ENCODE measurements at places on chromosomes 3 and 15.

GRCh38 chr3:51977446-51978142 is 2.7 kb downstream of the ABHD14A start:
- no peak for DNase-seq

GRCh38 chr3:133112666-133113065 is 74.5 kb downstream of the TMEM108 start:
- no peak for DNase-seq

- no peak for DNase-seq
These were observed 180.8 kb downstream of the KCNAB1 start for GRCh38 chr3:156300929-156301840.

DNA sequence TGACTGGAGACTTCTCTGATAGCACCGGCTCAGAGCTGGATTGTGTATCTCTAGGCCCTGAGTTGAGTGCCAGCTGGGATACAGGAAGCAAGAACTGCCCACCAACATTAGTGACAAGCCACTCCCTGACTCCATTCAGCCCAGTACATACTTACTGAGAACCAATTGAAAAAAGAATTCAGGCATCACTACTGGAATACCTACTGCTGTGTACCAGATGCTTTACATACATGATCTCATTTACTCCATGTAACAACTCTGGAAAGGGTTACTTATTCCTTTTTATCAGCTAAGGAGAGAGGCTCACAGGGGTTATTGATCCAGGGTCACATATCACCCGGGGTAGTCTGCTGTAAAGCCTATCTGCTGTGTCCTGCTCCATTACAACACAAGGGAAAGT is 1.3 kb upstream of the SYN2 start:
- no peak for DNase-seq

DNA sequence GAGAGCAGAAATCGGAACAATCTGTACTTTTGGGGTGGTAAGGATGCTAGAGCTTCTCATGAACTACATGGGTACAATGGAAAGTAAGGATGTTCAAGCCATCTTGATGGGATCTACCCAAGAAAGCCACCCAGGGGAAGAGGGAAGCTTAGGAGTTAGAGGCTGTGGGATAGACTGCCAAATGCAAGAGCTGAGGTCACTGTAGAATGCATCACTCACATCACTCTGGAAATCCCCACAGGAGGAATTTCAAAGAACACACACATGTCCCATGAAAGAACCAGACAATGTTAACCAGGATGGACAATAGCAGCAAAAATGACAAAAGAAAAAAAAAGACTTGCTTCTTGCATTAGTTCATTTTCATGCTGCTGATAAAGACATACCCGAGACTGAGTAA is 32.8 kb upstream of the UBE2E2 start:
- no peak for DNase-seq

DNA sequence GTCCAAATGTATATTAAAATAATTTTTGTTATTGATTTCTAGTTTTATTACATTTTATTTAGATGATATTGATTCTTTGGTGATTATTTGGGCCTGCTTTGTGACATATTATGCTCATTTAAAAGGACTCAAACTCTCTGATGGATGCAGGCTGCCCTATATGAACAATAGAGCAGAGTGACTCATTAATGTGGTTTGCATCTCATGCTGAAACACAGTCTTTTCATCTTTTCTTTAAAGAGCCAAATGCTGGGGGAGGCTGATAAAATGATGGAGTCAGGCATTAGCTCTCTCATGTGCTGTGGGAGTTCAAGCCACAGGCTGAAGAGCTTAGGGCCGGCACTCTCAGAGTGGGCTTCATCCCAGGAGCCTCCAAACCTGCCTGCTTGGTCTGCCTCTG is 7.2 kb downstream of the PLA1A start:
- DNase-seq, result no peak

GRCh38 chr3:51967384-51968169 is at the start of gene PCBP4:
PCBP4 (minus strand) TSS chr3:51967454; CDS start chr3:51961240, 6,214 bp downstream.
- no peak for DNase-seq

- no peak for DNase-seq
These were observed 199.4 kb upstream of the PPP2R3A start for GRCh38 chr3:135766115-135766514.

GRCh38 chr3:157602424-157602823 is 99.2 kb upstream of the VEPH1 start:
- no peak for DNase-seq

DNA sequence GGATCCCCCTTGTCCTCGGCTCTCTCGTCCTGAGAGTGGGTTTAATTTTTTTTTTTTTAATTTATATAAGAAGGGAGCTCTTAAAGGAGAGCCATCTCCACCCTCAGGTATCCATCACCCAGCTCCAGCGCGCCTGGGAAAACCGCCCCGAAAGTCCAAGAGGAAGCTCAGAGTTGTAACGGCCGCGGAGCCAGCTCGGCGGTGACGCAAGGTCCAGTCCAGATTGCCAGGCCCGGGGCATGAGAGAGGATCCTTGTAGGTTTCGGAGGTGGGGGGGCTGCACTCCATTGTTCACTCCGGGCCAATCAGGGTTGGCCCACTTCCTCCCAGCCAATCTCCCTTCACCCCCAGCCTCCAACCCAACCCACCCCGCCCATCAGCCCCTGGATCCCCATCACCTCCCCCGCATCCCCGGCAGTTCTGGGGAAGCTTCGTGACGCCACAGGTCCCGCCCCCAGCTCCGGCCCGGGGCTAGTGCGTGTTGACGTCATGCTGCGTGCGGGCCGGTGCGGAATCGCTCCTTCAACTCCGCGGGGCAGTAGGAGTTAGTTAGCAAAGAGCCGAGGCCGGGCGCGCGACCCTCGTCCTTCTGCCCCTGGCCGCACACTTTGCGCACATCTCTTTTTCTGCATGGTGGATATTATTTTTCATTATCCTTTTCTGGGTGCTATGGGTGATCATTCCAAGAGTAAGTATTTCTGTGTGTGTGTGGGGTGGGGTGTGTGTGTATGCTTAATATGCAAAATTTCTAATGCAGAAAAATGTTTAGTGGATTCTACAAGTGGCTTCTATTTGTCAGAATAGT is at the start of gene ISL2:
ISL2 (plus strand) TSS at position 520 of the 805 bp plus-strand sequence; CDS start at position 631, 111 bp downstream.
- DNase-seq, result no peak

GRCh38 chr3:160368804-160369203 is 30.2 kb downstream of the IFT80 start:
- DNase-seq, result no peak

- DNase-seq, result no peak
These were observed 181.7 kb upstream of the ANKRD28 start for GRCh38 chr3:15979495-15979894.

DNA sequence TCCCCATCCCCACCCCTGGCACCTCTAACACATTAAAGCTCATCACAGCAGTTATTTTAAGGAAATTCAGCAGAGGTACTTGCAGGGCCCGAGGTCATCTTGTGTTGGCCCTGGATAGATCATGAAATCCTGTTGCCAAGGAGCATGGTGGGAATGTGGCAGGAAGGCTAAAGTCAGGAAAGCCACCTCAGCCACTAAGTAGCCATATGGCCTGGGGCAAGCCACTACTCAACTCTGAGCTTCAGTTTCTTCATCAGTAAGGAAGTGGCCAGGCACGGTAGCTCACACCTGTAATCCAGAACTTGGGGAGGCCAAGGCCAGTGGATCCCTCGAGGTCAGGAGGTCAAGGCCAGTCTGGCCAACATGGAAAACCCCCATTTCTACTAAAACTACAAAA is 55.9 kb downstream of the LIPC start:
- no peak for DNase-seq

DNA sequence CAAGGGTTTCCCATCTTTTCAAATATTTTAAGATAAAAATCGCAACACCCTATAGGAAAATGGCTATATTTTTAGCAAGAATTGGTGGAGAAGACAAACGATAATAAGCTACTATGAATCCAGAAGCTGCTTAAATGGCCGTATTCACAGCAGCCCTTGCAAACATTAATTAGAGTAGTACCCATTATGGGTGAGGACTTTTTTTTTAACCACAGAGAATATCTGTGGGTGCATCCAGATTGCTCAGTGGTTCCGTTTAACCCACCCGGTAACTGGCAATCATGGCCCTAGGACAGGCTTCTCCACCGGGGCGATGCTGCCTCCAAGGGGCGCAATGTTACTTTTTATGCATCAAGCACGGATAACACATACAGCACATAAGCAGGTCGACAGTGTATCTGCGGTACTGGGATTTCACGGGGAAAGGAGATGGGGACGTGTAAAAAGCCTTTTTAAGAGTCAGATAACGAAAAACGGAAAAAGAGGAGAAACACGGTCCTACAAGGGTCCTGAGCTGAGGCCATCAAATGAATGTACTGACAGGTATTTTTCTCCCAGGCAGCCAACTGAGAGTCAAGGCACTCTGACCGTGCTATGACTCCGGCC is 968 bp upstream of the TMEM266 start:
- no peak for DNase-seq

DNA sequence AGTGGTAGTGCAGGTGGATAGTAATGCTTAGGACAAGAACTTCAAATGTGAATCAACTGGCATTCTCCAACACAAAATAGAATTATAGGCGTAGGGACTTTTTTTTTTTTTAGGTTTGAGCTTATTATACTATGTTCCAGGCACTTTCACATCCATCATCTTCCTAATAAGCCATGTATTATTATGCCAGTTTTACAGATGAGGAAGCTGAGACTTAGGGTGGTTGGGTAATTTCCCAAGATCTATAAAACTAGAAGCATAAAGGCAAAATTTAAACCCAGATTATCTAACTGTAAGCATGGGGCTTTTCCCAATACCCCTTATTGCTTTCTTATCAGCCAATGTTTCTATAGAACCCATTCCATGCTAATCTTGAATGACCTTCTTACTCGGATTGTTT is 75.1 kb upstream of the ETV5 start:
- DNase-seq, result no peak

DNA sequence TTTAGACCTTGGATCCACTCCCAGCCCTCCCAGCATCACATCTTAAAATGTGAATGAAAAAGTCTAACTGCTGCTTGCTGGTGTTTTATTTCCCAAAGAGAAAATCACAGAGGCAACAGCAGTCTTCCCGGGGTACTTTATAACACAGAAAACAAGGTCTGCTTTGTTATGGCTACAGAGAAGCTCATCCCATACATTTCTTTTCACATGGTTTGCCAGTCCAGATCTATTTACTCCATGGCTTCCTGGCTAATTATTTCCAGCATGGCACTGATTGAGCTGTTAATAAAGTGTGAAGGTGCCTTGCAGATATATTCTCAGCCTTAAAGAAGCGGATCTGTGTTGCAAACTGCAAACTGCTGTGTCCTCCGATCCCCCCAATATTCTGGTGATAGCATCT is 466.1 kb upstream of the CFAP20DC start:
- no peak for DNase-seq

DNA sequence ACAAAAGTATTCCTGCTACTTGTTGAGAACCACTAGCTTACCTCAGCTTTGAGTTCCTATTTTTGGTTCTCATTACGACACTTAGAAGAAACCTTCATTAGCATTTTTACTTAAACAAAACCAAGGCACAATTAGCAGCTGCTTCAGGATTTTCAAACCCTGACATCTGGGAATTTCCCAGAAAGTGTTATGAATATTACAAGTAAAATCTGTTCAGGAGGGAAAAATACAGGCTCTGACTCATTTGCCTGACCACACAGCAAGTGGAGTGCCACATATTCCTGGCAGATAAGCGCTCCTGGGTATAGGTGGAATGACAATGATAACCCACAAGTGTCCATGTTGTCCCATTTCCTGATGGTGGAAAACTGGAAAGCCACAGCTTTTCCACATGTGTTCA is 10.3 kb upstream of the RFTN1 start:
- no peak for DNase-seq

DNA sequence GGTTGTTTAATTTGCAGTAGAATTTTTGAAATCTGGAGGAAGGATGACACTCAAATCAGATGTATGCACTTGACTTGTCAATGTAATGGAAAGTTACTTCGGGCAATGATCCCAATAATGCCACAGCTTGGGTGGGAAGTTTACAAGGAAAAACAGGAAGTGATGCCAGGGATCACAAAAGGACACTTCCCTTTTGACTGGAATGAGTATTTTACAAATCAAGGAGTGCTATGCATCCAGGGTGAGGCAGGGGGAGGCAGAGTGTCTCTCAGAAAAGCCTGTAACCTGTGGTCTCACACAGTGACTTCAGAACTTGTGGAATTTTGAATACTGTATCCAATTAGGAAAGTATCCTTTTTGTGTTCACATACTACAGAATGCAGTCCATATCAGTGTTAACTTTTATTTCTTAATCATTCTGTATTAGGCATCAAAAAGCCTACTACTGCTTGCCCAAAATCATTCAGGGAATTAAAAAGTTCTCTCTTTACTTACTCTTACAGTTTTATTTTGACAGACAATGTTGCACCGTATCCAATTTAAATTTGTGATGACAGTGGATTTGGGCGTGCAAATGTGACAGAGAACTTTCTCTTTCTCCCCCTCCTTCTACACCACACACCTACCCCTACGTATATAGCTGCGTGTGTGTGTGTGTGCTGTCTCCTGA is 445.1 kb downstream of the MECOM start:
- no peak for DNase-seq

- no peak for DNase-seq
These were observed 33.2 kb upstream of the TRIM59 start for GRCh38 chr3:160482796-160483195.

DNA sequence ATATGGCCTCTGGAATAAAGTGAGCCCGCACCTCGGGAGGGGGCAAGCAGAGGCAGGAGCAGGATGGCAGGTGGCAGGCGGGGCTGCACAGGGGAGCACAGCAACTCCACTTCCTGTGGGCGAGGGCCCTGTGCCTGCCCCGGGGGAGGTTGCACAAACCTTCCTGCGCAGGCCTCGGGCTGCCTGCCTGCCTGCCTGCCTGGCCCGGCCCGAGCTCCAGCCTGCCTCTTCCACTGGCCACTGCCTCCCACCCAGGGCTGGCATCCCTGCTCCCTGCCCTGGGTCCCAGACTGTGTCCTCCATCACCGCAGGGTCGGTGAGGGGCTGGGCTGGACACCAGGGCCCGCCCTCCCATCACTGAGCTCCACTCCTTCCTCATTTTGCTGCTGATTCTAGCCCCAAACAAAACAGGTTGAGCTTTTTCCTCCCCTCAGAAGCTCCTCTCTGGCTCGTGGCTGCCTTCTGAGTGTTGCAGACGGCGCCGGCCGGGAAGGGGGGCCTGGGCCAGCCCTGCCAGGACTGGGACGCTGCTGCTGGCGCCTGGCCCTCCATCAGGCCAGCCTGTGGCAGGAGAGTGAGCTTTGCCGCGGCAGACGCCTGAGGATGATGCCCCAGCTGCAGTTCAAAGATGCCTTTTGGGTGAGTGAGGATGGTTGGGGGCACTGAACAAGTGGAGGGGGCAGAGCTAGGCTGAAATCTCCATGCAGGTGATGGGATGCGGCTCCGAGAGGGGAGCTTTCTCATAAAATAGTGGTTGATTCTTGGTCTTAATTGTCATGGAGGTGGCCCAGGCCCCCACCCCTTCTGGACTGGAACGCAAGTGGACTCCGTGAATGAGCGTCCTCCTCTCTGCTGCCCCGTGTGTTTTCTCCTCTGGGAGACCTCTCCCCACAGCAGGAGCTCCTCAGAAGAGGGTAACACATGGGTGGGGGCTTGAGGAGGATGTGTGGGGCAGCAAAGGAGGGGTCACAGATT is at the start of gene PSTPIP1:
PSTPIP1 (plus strand) TSS at position 156 of the 975 bp plus-strand sequence; CDS start at position 604, 448 bp downstream.
- peak; percentile 23 for DNase-seq

DNA sequence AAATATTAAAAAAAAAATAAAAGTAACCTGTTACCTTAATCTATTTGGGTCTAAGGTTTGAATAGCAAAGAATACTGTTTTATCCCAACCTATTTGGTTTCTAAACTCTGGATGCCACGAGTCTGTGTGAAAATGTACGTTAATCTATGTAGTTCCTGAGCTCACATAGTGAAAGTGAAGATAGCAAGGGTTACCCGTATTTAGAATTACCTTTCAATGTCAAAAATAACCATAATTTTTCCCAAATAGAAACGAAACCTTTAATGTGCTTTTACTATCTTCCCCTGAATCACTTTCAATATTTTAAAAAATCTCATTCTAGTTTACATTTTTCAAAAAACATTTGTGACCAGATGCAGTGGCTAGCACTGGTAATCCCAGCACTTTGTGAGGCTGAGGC is 5.8 kb upstream of the USP50 start:
- DNase-seq, result no peak
